ENCODE measurements at places on chromosomes 5 and 9.

- DNase-seq: peak; percentile 87
Measured at GRCh38 chr9:10059044-10059443, 553.8 kb downstream of the PTPRD start.

- DNase-seq: no peak
Measured at GRCh38 chr9:129910628-129911567, 75.6 kb downstream of the USP20 start.

DNA sequence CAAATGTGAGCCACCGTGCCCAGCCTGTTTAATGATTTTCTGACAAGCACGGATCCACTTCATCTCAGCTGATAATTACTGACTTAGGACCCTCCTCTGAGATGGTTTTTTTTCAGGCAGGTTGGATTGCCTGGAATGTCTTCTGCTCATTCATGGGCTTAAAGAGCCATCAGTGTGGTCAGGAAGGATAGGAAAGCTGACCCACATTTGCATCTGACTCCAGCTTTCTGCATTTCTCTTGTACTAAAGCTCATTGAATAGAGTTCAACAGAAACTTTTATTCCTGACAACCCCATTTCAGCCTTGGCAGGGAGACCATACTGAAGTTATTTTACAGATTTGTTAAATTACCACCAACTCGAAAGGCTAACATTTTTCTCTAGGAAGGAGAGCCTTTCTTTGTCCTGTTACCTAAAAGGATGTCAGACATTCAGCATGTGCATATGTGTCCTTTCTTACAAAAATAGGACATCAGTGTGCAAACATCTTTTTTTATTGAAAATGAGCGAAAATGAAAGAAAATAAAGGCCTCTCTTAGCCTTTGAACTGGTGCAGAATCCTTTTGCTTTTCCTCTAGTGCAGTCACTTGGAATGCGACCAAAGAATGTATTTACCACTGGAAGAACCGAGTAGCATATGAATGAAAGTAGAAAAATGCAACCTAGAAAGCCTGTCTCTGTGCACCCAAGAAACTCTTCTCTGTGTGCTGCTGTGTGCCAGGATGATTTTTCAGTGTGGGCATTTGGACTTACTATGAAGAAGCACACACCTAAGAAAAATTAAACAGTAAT is 26.6 kb downstream of the ADCY2 start:
- no peak for DNase-seq

- DNase-seq: peak; percentile 3
Measured at GRCh38 chr5:28788954-28789353, 1750.6 kb upstream of the CDH9 start.

GRCh38 chr5:26761446-26761845 is 276.9 kb downstream of the CDH9 start:
- no peak for DNase-seq

DNA sequence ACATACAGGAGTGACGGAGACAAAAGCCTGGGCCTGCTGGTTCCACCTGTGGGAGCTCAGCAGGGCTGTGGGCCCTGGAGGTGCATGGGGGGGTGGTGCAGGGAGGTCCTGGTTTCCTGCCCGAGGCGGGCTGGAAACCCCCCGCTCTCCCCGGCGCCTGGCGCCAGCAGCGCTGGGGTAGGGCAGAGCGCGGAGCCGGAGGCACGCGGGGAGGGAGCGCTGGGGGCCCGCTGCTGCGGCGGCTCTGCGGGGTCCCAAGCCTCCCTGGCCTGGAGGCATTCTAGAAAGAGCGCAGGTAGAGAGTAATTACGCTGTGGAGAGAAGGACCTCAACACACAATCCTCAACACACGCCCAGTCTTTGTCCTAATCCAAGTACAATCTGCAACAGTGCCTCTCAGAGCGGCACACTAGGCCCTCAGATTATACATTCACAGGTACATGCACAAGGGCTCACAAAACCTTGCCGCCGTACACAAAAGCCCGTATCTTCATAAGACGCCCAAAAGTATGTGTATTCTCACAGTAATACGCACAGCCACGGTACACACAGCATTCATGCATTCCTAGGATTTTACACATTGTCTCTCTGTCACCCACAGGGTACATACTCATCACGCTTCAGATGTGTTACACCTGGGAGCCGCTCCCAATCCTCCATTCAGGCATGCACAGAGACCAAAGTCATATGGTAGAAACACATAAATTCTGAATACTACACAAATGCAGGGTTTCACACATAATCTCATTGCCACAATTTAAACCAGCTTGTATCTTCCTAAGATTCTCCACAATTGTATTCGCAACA is 2.1 kb upstream of the HAND1 start:
- no peak for DNase-seq

- DNase-seq: no peak
Measured at GRCh38 chr5:95823738-95824609, 1.4 kb upstream of the GLRX start.

GRCh38 chr5:178389796-178390195 is 157.2 kb upstream of the PHYKPL start:
- DNase-seq: no peak

Measured in NCI-H2171 treated with DMSO at 0.1 percent for 48 hours (cell line).